ENCODE measurements at places on chromosomes 11 and 22.

- no peak for DNase-seq
These were observed 9.1 kb downstream of the SNX19 start for GRCh38 chr11:130907229-130907628.

- peak; percentile 87 for DNase-seq
These were observed 6.9 kb downstream of the CDC42EP1 start for GRCh38 chr22:37566903-37567798.

DNA sequence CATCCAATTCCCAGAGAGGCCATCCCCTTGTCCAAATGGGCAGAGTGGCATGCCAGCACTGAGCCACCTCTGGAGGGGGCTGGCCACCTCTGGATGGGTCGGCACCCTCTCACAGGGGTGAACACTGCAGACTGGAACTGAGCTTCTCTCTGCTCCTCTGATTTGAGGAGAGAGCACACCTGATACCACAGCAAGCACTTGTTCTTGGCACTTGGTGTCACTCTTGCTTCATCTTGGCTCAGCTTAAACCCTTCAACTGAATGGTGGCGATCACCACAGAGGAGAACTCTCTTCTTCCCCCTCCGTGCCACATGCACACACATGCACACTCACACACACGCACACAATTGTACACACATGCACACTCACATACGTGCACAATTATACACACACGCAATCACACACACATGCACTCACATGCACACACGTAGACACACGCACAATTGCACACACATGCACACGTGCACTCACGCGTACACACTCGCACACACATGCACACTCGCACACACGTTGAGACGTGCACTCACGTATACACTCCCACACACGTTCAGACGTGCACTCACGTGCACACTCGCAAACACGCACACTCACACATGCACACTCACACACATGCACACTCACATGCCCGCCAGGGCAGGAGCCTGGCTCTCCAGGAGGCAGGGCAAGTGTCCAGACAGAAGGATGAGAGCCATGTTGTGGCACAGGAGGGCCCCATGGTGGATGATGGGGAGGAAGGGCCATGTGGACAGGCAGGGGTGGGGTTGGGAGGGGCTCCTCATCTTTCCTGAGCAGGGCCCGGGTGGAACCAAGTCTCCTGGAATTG, 23.4 kb downstream of the OVOL1 start:
- no peak for DNase-seq

GRCh38 chr11:134761926-134762247, 349.8 kb upstream of the B3GAT1 start:
- DNase-seq, result no peak

GRCh38 chr11:35303596-35304385, 115.6 kb downstream of the SLC1A2 start:
- peak; percentile 90 for DNase-seq

DNA sequence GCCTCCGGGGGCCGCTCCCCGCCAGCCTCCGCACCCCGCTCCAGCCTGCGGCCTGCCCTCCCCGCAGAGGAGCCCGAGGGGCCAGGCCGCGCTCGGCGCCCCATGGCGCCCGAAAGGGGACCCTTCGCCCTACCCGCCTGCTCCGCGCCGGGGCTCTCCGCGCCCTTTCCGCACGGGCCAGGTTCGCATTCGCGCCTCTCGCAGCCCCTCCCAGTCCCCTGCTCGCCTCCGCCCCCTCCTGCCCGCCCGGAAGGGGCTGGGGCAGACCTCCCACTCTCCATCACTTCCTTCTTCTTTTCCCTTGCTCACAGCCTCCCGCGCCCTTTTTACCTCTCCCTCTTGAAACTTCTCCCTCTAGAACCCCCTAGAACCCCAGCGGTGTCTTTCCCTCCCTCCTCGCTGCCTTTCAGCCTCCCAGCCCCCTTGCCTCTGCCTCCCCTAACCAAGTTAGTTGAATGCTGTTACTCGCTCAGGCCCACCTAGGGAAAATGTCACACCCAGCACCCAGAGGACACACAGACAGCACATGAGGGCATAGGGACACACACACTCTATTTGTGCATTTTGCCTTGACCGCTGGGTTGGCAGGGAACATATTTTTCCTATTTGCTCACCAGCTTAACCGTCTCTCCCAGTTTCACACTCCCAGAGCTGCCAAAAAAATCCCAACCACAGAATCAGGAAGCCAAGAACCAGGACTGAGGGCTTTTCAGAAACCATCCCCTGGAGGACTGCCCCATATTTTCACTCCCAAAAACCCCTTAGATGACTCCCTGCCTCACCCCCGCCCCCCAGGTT, at the start of gene SLC43A3:
Gene SLC43A3 (minus strand): TSS at position 193 of the 798 bp plus-strand sequence. CDS start 949 bp downstream, outside the sequence.
- peak; percentile 85 for DNase-seq

- DNase-seq, result no peak
These were observed 10.5 kb upstream of the USP28 start for GRCh38 chr11:113885897-113886296.

DNA sequence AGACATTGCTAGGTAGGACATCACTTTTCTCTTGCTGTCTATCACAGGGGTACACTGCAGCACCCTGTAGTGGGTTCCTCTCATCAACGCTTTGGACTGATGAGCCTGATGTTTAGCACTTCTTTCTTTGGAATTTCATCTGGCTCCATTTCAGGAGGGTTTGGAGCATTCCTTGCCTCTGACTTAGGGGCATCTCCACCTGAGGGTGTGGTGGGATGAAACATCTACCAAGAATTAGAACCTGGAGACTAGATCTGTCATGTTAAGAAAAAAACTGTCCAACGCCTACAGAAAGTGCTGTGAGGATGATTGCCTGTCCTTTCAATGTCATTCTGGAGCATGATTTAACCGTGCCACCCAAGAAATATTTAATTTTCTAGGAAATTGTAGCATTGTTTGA, 648.4 kb downstream of the ETS1 start:
- DNase-seq, result no peak

GRCh38 chr11:73466643-73467042, 90.4 kb downstream of the RELT start:
- DNase-seq, result no peak

DNA sequence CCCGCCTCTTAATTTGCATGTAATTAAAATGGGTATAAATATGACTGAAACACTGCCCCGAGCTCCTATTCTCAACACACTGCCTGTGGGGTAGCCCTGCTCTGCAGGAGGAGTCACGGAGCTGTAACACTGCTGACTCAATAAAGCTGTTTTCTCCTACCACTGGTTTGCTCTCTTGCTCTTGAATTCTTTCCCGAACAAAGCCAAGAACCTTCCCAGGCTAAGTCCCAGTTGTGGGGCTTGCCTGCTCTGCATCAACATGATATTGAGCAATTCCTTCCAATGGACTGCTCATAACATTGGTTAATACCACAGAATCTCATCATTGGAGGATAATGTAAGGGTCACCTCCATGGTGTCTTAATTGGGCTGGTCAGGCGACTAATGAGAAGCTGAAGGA, 114.4 kb downstream of the FBXO7 start:
- peak; percentile 38 for DNase-seq

GRCh38 chr22:21829523-21829922, 37.9 kb downstream of the MAPK1 start:
- no peak for DNase-seq

GRCh38 chr11:120024046-120024445, 113.9 kb downstream of the TRIM29 start:
- DNase-seq, result no peak

DNA sequence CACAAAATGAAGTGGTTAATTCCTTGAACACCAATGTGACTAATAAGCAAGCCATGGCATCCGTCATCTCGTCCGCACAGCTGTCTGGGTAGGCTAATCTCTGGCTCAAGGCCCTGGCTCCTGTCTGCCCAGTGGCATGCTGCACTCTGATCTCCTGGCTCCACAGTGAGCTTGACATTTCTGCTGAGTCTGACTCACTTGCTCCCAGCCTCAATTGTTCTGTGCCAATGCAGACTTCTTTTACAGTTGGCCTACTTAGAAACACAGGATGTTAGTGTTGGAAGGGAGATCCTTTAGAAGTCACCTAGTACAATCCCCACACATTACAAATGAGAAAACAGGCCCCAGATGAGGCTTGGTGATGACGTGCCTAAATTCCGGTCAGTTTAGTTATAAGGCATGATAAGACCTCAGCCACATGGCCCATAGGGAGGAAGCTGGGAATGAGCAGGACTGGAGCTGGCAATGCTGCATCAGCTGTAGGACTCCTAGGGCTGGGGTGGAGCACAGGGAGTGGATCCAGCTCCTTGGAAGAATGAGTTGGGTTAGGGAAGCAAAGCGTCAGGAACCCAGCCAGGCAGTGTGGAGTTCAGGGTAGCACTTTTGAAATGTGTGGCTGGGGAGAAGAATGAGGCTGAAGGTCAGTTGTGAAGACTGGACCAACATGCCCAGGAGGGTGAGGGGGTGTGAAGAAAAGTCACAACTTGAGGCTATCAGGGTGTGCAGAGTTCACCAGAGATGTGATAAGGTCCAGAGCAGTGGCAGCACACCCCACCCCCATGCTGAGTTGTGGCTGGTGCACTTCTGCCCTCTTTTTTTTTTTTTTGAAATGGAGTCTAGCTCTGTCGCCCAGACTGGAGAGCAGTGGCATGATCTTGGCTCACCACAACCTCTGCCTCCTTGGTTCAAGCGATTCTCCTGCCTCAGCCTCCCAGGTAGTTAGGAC, 70.2 kb upstream of the EED start:
- DNase-seq, result peak; percentile 81
